Foreskin fibroblast (primary cell): ENCODE measurements at places on chromosomes 6 and 20.

DNA sequence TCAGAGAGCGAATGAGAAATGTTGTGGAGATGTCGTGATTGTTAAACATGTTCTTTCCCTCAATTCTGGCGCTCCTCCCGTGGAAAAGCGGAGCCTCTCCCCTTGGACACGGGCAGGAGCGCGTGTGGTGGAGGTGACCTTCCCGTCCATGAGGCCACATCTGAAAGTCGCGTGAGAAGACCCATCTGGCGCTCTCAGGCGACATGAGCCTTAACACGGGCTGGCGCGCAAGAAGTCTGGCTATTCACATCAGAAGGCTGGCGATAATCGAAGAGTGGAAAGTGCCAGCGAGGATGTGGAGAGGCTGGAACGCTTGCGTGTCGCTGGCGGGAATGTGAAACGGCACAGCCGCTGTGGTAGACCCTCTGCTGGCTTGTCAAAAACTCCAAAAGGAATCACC lies 341.3 kb downstream of the ZFAND3 start:
- DNase-seq, result no peak

DNA sequence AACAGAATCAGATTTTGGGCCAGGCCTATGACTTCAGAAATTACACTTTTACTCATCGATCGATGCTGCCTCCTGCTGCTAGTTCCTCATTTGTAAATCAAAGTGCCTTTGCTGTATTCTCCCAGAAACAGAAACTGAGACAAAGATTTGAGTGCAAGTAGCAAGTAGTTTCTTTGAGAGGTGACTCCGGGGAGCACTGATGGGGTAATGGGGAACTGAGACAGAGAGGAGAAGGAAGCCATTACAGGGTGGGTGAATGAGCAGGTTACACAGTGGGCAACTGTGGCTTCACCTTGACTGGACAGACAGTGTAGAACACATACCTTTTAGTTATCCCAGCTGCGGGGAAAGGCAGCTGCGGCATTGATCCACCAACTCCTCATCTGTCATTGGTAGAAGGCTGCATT lies 9.7 kb upstream of the CD40 start:
- DNase-seq, result no peak

DNA sequence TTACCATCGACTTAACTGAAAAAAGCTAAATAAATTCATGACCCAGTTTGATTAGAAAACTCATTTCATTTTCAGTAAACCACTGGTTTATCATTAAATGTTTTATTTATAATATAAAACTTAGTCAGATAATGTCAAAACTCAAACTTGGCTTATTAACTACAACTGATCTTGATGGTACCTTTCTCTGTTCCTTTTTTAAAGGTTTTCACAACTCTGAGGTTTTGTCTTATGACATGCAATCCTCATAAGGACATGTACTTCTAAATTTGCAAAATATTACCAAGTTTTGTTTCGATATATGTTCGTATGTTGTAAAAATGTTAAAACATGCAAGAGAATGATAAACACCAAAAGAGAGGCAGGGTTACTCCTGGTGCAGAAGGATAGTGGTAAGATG lies 82.5 kb upstream of the PDE10A start:
- no peak for DNase-seq

DNA sequence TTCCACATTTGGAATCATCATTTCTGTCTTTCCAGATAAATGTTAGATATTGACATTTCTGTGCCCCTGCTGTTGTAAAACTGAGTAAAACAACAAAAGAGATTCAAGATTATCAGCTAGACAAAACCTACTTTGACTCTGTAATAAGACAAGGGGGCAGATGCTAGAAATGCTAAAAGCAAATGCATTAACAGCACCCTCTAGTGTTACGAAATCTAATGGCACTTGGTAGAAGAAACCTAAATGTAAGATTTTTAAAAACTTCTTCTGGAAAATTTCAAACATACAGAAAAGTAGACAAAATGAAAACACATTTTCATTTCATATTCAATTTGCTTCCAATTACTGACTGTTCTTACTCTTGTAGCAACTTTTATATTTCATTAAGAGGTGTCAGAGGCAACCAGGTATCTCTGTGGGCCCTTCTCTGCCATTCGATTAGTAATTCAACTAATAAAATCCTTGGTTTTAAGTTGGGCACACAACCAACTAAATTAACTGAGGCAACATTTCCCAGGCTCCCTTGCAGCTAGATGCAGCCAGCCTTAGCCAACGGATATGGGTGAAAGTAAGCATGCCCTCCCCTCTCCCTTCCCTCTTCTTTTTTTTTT lies 45.0 kb downstream of the SLC23A2 start:
- peak; percentile 69 for DNase-seq

GRCh38 chr20:47493175-47493962 lies 8.3 kb upstream of the NCOA3 start:
- DNase-seq, result peak; percentile 93

GRCh38 chr6:44001318-44002066 lies 125.8 kb downstream of the MRPL14 start:
- no peak for DNase-seq

DNA sequence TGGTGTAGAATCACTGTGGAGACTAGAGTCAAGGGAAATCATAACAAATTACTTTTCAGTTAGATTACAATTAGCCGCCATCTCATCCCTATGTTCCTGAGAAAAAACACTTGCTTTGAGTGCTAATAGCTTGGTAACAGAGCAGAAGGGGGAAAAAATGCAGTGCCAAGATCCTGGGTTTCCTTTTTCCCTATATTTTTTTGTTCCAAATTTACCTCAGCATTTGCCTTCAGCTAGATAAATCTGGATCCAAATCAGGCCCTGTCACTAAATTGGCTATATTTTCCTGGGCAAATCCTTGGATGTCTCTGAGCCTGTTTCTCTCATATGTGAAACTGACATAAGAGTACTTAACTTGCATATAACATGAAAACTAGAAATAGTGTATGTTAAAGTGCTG lies 86.0 kb downstream of the TENT5A start:
- no peak for DNase-seq

DNA sequence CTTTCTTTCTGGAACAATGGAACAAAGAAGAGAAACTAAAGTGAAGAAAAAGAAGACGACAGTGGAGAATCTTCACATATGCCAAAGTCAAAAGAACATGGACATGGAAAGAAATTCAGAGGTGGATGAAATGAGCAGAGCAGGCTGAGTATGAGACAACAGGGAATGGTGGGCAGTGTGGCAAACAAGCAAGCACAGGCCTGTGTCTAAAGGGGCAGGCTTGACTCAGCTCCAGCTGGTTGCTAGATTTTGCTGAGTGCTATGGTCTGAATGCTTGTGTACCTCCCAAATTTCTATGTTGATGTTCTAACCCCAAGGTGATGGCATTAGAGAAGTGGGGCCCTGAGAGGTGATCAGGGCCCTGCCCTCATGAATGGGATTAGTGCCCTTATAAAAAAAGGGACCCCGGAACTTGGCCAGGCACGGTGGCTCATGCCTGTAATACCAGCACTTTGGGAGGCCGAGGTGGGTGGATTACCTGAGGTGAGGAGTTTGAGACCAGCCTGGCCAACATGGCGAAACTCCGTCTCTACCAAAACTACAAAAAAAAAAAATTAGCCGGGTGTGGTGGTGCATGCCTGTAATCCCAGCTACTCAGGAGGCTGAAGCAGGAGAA lies 49.6 kb downstream of the ZMYND8 start:
- no peak for DNase-seq

GRCh38 chr6:133768656-133769295 lies 120.1 kb upstream of the TCF21 start:
- DNase-seq, result no peak

- no peak for DNase-seq
Observed at GRCh38 chr6:82958551-82958950, 107.1 kb downstream of the UBE3D start.

- no peak for DNase-seq
Observed at GRCh38 chr6:82419859-82420258, 56.2 kb downstream of the TPBG start.

- no peak for DNase-seq
Observed at GRCh38 chr6:16173167-16173940, 44.5 kb downstream of the MYLIP start.

GRCh38 chr6:167653561-167653960 lies 173.2 kb upstream of the AFDN start:
- DNase-seq, result no peak

- peak; percentile 40 for DNase-seq
Observed at GRCh38 chr20:46894579-46894958, at the start of gene EYA2. TSS of gene EYA2 (plus strand) at chr20:46894843. CDS start at chr20:46990011, 95,168 bp downstream.

- no peak for DNase-seq
Observed at GRCh38 chr20:46586724-46587123, 36.3 kb upstream of the OCSTAMP start.

DNA sequence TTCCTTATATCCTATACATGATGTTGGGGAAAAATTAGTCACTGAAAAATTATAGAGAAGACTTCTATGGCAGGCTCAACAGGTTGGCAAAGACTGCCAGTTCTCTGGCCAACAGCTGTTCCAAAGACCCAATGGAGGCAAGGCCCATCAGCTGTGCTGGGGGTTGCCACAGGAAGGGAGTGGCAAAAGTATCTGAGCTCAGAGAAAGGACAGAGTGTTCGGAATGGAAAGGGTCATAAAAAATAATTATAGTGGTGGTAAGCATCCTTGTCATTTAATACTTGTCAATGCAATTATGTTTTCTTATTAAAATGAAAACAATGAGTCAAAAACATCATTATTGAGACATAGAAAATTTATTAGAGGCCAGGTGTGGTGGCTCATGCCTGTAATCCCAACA lies 36.1 kb downstream of the FASTKD5 start:
- no peak for DNase-seq

- DNase-seq, result peak; percentile 21
Observed at GRCh38 chr6:18352001-18352400, 35.1 kb upstream of the RNF144B start.

- no peak for DNase-seq
Observed at GRCh38 chr20:63734946-63735858, 1.3 kb upstream of the LIME1 start.

DNA sequence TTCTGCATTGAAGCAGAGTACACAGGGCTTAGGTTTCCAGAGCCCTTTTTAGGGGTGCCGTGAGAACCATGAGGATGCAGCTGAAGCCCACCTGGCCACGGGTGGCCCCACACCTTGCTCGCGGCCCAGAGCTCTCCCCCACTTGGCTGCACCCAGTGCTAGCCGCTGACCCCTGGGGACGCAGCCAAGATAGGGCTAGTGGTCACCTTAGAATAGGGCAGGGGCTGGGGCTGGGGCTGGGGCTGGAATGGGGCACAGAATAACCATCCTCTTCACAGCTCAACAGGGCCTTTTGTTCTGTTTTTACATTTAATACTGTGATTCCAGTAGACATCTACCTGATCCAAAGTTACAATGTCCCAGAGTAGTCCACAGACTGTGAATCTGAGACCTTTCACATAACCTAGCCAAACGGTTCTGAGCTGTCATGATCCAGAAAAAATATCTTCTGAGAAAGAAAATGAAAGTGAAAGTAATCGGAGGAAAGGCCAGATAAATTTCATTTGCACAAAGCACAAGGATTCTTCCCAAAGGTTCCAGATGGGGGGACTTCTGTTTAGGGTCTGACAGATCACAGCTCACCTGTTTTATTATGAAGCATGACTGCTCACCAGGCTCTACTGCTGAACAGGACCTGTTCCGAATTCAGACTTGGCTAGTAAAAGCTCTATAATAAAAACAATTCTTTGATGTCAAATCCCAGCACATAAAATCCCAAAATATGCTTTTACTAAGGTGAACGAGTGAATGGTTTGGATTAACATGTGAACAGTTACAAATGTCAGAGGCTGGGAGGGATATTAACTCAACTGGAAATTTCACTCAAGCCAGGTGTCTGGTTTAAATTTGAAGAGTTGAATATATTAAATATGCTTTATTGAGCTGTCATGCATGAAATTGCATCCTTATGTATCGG lies 401.9 kb downstream of the THBS2 start:
- DNase-seq, result peak; percentile 53
